ENCODE measurements at places on chromosomes 11 and 22. TPM values are rescaled to one million over a fixed set of nuclear protein-coding genes. Genes with fewer than 3 reads are reported as not detected.

Gene SLC25A18
- 1.8 TPM for polyA plus RNA-seq

DNA sequence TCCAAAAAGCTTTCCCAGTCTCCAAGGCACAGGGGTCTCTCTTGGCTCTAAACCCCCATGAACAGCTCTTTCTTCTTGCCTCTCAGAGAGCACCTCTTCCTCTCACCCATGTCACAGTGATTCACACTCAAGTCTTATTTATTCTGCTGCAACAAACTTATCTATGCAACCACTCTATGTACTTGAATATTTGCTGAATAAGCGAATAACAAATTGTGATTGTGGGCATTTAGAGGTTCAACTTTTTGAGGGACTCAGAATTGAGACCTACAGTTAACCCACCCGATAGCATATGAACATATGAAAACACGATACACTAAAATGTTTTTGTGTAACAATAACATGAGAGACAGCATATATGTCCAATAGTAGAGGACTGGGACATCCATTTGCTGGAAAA lies 137.1 kb upstream of the NARS2 start:
- DNase-seq = no peak

GRCh38 chr11:65576867-65577755 lies 1.3 kb downstream of the EHBP1L1 start:
- no peak for DNase-seq

Gene FGF4
- 0.14 TPM for polyA plus RNA-seq

Gene GUCY1A2
- 0.14 TPM for polyA plus RNA-seq

GRCh38 chr11:75450826-75451821 lies 18.1 kb upstream of the KLHL35 start:
- no peak for DNase-seq

Gene TMEM45B
- polyA plus RNA-seq = 3.4 TPM

GRCh38 chr11:490186-490929 lies 16.7 kb downstream of the RNH1 start:
- no peak for DNase-seq

- DNase-seq = no peak
These were observed 119.8 kb upstream of the ARHGAP20 start for GRCh38 chr11:110832080-110832479.

GRCh38 chr22:36136475-36136874 lies 24.1 kb downstream of the APOL3 start:
- DNase-seq = no peak

Gene MS4A8
- 0.98 TPM for polyA plus RNA-seq

GRCh38 chr22:46829941-46830715 lies 67.7 kb downstream of the TBC1D22A start:
- DNase-seq = no peak

DNA sequence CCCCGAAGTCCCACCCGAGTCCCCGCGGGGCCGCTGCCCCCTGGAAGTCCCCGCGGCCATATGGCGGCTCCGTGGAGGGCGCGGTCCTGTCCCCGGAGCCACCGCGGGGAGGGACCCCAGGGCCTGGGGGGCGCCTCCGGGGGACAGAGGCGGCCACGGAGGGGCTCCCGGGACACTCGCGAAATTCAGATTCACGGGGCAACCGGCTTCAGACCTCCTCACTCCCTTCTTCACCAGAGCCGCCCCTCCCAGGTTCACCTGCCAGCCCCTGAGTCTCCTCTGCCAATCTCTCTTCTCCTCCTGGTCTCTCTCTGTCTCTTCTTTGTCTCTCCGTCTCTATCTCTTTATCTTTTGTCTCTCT lies 28.2 kb upstream of the TOLLIP start:
- no peak for DNase-seq

Gene SCGB1C1
- 0.34 TPM for polyA plus RNA-seq

DNA sequence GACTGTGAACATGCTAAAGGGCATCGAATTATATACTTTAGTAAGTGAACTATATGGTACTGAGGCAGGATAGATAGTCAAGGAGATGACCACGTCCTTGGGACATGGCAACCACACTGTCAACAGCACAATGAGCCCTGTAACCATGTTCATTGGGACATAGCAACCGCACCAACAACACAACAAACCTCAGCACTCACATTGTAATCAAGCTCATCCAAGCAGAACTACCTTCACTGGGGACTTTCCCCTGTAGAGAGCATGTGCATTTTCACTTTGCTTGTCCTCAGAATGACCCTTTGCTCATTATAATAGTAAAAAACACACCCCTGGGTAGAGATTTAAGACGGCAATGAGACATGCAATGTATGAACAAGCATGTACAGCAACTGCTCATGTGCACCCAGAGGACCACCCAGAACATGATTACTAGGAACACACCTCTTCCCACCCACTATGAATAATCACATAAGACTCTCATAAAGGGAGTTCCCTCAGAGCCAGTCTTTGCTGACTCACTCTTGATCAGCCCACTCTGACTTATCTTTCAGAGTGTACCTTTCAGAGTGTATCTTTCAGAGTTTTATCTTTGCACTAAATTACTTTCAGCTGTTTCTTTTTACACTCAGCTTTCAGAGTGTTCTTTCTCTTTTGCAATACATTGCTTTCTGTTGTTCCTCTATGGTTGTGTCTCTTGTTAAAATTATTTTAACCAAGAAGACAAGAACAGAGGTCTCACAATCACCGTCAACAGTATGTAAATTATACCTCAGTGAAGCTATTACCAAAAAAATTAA lies 4.1 kb upstream of the PLAAT2 start:
- DNase-seq = no peak

- no peak for DNase-seq
These were observed 1.1 kb upstream of the RIN1 start for GRCh38 chr11:66337103-66337899.

DNA sequence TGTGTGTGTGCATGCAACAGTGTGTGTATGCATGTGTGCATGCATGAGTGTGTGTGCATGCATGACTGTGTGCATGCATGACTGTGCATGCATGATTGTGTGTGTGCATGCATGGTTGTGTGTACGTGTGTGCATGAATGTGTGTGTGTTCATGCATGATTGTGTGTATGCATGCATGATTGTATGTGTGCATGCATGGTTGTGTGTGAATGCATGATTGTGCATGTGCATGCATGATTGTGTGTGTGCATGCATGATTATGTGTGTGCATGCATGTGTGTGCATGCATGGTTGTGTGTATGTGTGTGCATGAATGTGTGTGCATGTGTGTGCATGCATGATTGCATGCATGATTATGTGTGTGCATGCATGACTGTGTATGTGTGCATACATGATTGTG lies 1052.0 kb downstream of the TBC1D22A start:
- no peak for DNase-seq

Gene OR52I2
- 0.07 TPM for polyA plus RNA-seq

DNA sequence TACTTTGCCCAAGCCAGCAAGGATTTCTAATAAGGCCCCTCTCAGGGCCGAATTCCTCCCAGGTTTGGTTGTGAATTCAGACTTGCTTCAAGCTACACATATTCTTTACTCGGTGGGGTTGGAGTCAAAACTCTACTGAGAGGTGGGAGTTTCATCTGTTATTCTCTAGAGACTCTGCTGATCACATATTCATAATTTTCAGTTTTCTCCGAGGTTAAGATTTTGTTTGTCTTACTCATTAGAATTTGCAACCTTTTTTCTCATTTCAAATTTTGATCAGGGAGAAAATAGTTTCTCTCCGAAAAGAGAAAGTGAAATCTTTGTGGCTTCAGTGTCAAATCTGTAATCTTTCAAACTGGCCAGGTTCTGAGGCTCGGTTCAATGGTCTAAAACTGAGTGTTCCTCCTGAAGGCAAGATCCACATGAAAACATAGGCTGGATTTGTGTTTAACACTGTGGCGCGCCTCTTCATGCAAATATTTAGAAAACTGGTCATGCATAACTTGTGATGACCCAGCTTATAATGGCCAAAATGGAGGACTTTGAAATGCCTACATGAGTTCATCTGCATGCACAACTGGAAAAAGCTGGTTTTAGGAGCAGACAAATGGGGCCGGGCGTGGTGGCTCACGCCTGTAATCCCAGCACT lies 21.5 kb upstream of the GSTP1 start:
- no peak for DNase-seq

Gene OR52A5
- polyA plus RNA-seq = not detected

GRCh38 chr11:96332126-96332771 lies 10.7 kb downstream of the MAML2 start:
- no peak for DNase-seq

DNA sequence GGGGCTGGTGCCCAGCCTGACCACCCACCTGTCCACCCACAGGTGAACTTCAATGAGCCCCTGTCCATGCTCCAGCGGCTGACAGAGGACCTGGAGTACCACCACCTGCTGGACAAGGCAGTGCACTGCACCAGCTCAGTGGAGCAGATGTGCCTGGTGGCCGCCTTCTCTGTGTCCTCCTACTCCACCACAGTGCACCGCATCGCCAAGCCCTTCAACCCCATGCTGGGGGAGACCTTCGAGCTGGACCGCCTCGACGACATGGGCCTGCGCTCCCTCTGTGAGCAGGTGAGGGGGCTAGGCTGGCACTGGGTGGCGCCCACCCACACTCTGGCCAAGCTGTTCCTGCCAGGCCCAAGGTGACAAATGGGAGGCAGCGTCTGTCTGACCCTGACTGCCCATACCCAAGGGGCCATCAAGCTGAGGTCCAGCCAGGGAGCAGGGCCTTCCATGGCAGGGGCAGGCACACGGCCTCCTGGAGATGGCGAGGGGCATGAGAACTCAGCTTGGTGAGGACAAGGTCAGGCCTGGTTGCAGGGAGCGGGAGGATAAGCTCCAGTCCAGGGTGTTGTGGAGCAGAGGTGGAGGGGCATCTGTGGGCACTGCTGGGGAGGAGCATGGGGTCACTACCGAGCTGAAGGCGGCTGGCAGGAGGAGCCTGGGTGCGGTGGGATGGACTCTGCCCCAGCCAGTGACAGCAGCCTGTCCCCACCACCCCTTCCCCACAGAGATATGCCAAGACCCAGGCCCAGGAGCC lies 77.7 kb downstream of the MORC2 start:
- DNase-seq = no peak

DNA sequence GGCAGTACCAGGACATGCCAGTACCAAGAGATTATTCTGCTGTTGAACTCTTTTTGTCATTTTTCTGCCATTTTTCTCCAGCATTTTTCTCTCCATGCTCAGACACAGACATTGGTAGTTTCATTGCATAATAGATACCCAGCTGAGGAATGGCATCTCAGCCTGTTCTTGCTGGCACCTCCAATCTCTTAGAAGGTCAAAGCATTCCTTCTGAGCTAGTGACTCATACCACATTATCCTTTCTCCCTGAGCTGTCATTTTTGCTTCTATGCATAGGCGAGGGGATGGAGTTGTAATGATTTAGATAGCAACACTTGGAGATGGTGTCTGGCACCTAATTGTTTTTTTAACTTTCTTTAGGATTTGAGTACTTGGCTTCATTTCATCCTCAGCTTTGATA lies 321.1 kb downstream of the NELL1 start:
- DNase-seq = no peak

Gene NAP1L4
- 157 TPM for polyA plus RNA-seq

All from thymus (tissue), 14 donors.